ENCODE measurements at places on chromosomes 5 and 9. TPM values are rescaled to one million over a fixed set of nuclear protein-coding genes. Genes with fewer than 3 reads are reported as not detected.

CCDC192 gene
- total RNA-seq = not detected

AJM1 gene
- 1.8 TPM for total RNA-seq

FCN2 gene
- total RNA-seq = not detected

NOL8 gene
- total RNA-seq = 27.2 TPM

CLPTM1L gene
- total RNA-seq = 189 TPM

NEUROG1 gene
- total RNA-seq = not detected
